Vagina (tissue), 2 donors: ENCODE measurements at places on chromosomes 7 and 10. TPM values are rescaled to one million over a fixed set of nuclear protein-coding genes. Genes with fewer than 3 reads are reported as not detected.
A peak's percentile ranks its signal among the peaks of the same experiment; 100 is the strongest.

GRCh38 chr10:16966991-16967865 lies 150.0 kb upstream of the RSU1 start:
- H3K4me3 ChIP-seq: no peak overlapping the region
- no peaks in the 10 kb centered on the region for H3K36me3 ChIP-seq
- H3K27me3 ChIP-seq: no peaks in the 10 kb centered on the region
- peaks cover 23% of the 10 kb centered on the region for H3K4me1 ChIP-seq

NANOS1 gene
- total RNA-seq: not detected

GRCh38 chr10:79353000-79353406 lies 5.7 kb downstream of the PPIF start:
- H3K36me3 ChIP-seq: peaks cover 51% of the 10 kb centered on the region
- no peak overlapping the region for H3K27ac ChIP-seq
- peaks cover 17% of the 10 kb centered on the region for H3K4me1 ChIP-seq
- peak; percentile 83 for DNase-seq
- H3K4me3 ChIP-seq: no peak overlapping the region

DNA sequence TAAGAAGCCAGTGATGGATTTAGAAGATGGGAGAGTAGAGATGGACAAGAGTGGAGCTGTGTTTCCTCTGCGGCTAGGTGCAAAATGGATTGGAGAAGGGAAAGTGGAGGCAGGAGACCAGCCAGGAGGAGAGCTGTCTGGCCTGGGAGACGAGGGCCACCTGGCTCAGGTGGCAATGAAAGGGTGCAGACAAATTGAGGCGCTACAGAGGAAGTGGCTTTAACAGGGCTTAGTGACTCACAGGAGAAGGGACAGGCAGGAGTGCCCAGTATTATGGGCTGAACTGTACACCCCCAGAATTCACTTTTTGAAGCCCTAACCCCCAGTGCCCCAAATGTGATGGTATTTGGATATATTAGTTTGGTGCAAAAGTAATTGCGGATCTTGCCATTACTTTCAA lies 65.6 kb upstream of the DUSP5 start:
- no peak overlapping the region for H3K4me3 ChIP-seq
- no peak for DNase-seq
- no peaks in the 10 kb centered on the region for H3K27me3 ChIP-seq
- H3K36me3 ChIP-seq: no peaks in the 10 kb centered on the region

CNPY1 gene
- total RNA-seq: not detected

GARIN1A gene
- 1.5 TPM for total RNA-seq

TMEM196 gene
- not detected for total RNA-seq

DNA sequence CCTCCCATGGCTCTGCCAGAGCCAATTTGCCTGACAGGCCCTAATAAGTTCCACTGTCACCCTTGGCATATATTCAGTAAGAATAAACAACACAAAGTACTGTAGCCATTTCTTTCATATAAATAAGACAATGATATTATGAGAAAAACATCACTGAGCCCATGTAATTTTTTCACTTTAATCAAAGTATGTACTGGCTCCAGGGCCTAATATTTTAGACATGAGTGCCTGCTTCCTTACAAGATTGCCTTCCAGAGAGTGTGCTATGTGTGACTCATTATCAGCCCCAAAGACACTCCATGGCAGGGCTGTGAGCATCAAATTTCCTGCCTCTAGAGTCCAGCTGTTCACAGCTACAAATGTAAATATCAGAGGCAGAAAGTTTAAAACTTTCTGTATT lies 297.6 kb downstream of the LHFPL3 start:
- DNase-seq: no peak
- H3K27me3 ChIP-seq: no peaks in the 10 kb centered on the region
- no peaks in the 10 kb centered on the region for H3K36me3 ChIP-seq
- H3K4me1 ChIP-seq: no peaks in the 10 kb centered on the region
- H3K27ac ChIP-seq: no peak overlapping the region
- no peak overlapping the region for H3K4me3 ChIP-seq

DNA sequence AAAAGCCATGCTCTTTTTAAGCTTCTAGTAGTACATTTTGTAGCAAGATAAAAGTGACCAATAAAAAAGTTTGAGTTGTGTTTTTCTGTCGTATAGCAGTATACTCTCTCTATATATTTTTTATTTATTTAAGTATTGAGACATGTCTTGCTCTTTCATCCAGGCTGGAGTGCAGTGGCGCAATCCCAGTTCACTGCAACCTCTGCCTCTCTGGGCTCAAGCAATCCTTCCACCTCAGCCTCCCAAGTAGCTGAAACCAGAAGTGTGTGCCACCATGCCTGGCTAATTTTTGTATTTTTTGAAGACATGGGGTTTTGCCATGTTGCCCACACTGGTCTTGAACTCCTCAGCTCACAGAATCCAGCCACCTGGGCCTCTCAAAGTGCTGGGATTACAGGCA lies 2.8 kb downstream of the SUGCT start:
- H3K27ac ChIP-seq: no peak overlapping the region
- peaks cover 17% of the 10 kb centered on the region for H3K4me1 ChIP-seq
- H3K36me3 ChIP-seq: no peaks in the 10 kb centered on the region
- no peak overlapping the region for H3K4me3 ChIP-seq

VPS41 gene
- total RNA-seq: 46.7 TPM

DNA sequence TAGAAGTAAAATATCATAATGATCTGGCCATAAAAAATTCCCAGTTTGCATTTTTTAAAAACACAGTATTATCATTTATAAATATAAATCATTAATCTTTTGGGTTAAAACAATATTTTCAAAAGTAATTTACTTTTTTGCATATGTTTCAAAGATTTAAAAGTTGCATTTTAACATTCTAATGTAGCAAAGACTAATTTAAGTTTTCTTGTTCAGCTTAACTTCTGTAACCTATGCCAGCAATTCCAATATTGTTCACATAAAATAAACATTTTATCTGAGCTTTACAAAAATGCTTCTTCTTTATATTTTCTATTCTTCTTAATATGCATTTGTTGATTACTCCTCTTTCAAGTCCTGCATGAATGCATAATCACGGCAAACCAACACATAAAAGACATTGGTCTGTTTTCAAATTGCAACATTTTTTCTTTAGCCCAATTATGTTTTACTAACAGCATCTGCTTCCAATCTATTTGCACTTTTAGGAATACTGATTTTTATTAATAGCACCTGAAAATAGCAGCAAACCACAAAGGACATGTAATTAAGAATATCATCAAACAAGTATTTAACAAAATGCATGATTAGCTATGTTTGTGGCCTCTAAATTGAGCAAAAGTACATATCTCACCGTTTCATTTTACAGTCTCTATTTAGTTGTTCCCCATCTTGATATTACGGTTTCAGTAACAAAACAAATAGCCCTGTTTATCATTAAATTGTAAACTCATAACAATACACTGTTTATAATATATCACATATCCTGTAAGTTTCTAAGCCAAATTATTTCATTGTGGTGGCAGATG lies 286.9 kb upstream of the NFE2L3 start:
- peaks cover 8% of the 10 kb centered on the region for H3K27me3 ChIP-seq
- no peaks in the 10 kb centered on the region for H3K36me3 ChIP-seq
- H3K4me1 ChIP-seq: peaks cover 9% of the 10 kb centered on the region
- DNase-seq: no peak
- no peak overlapping the region for H3K27ac ChIP-seq

CHRM2 gene
- 1.2 TPM for total RNA-seq

NODAL gene
- total RNA-seq: not detected

- no peak overlapping the region for H3K27ac ChIP-seq
- H3K36me3 ChIP-seq: no peaks in the 10 kb centered on the region
- no peak overlapping the region for H3K4me3 ChIP-seq
- no peak for DNase-seq
- H3K27me3 ChIP-seq: no peaks in the 10 kb centered on the region
Measured at GRCh38 chr10:80405626-80406025, 2.7 kb upstream of the PRXL2A start.

DNA sequence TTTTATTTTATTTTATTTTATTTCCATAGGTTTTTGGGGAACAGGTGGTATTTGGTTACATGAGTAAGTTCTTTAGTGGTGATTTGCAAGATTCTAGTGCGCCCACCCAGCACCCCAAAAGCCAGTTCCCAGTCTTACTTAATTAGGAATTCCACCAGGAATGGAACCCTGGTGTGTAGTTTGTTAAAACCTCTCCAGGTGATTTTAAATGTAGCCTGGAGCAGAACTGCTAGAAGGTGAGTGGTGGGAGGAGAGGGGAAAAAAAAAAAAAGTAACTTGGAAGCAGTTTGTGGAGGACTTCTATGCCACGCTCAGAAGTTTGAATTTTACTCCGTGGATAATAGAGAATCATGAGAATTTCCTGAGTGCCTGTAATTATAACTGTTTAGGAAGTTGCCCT lies 5.5 kb upstream of the TEX47 start:
- no peak overlapping the region for H3K27ac ChIP-seq
- H3K4me1 ChIP-seq: no peaks in the 10 kb centered on the region
- DNase-seq: no peak

GDF2 gene
- total RNA-seq: not detected

INHBA gene
- 2.2 TPM for total RNA-seq

- H3K36me3 ChIP-seq: no peaks in the 10 kb centered on the region
- no peak overlapping the region for H3K27ac ChIP-seq
- H3K27me3 ChIP-seq: no peaks in the 10 kb centered on the region
- no peaks in the 10 kb centered on the region for H3K4me1 ChIP-seq
- no peak for DNase-seq
- no peak overlapping the region for H3K4me3 ChIP-seq
Measured at GRCh38 chr10:62130948-62131347, 137.7 kb downstream of the RTKN2 start.

NUDT13 gene
- total RNA-seq: 2.9 TPM

- no peak overlapping the region for H3K27ac ChIP-seq
- DNase-seq: no peak
- no peak overlapping the region for H3K4me3 ChIP-seq
- no peaks in the 10 kb centered on the region for H3K36me3 ChIP-seq
Measured at GRCh38 chr7:45882465-45882810, 5.8 kb upstream of the IGFBP1 start.

DNA sequence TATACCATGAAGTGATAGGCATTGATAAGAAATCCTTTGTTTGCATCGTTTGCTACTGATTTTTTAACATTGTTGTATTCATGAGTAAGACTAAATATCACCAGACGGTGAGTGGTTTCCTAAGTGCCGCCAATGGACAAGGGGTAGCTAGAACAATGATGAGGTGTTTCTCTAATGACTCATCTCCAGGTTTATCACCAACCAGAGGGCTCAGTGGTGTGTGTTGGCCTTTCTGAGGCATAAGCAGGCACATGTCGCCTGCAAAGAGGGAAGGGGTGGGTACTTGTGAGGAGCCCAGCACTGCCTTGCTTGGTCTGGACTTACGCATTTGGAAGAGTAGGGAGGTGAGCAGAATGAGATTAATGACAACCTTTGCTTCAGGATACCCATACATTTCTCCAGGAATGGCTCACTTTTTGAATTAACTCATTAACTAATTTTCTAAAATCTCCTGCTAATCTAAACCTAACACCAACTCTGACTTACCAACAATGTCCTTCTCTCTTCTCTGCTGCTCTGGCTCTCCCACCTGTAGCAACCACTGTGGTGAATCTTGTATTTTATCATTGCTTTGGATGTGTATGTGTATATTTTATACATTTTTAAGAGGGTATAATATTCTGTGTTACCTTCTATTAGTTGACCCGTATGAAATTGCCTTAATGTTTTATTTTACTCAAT lies 722.6 kb downstream of the GRID1 start:
- peaks cover 29% of the 10 kb centered on the region for H3K4me1 ChIP-seq
- H3K27ac ChIP-seq: no peak overlapping the region
- no peaks in the 10 kb centered on the region for H3K36me3 ChIP-seq
- no peaks in the 10 kb centered on the region for H3K27me3 ChIP-seq
- H3K4me3 ChIP-seq: no peak overlapping the region

- no peak for DNase-seq
- H3K27ac ChIP-seq: no peak overlapping the region
- H3K27me3 ChIP-seq: no peaks in the 10 kb centered on the region
Measured at GRCh38 chr7:116431787-116432526, 67.6 kb upstream of the CAV2 start.

ITGB8 gene
- 62.6 TPM for total RNA-seq

OPALIN gene
- total RNA-seq: not detected

ANXA8 gene
- total RNA-seq: 135 TPM

DNA sequence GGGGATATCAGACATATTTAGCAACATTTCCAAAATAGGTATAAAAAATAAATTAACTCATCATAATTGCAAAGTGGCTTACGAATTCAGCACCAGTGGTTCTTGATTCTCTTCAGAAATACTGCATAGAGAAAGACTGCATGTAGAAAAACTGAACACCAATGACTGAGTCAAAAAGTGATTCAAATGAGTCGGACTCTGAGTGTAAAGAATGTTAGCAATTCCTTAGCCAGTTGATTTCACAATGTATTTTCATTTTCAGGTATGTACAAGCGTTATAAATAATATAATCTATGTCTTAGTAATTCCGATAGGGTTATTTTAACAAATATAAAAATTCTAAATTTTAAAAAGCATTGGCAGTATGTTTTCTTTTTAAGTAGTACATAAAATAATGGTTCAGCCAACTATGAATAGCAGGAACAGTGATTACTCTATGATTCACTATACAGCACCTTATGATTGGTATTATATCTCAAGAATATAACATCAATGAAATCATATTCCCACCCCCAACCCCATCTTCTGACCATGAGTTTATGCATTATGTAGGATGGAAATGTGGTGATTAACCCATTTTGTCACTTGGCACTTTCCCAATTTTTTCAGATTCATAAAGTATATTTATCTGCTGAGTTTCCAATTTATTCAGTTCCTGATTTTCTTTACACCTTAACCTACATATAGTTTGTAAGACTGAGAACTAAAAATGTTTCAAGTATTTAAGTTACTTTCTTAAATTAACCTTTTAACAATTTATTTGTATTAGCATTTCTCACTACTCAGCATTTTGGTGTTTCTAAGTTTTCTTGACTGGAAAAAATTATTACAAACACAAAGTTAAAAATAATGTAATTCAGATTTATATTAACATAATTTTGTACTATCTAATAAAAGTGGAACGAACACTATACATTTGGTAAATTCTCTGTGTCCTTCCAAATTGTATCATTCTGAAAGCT lies 33.9 kb downstream of the DNAJC1 start:
- H3K36me3 ChIP-seq: no peaks in the 10 kb centered on the region
- no peaks in the 10 kb centered on the region for H3K27me3 ChIP-seq
- H3K27ac ChIP-seq: no peak overlapping the region
- no peaks in the 10 kb centered on the region for H3K4me1 ChIP-seq
- DNase-seq: no peak

- no peaks in the 10 kb centered on the region for H3K27me3 ChIP-seq
- DNase-seq: no peak
- no peaks in the 10 kb centered on the region for H3K36me3 ChIP-seq
- no peak overlapping the region for H3K27ac ChIP-seq
Measured at GRCh38 chr7:141264511-141264910, 190.6 kb downstream of the TMEM178B start.

SKIDA1 gene
- 2.7 TPM for total RNA-seq
